ENCODE measurements at places on chromosomes 4 and X. TPM values are rescaled to one million over a fixed set of nuclear protein-coding genes. Genes with fewer than 3 reads are reported as not detected.

Gene NXF3
- not detected for total RNA-seq

Gene NDNF
- 0.29 TPM for total RNA-seq

Gene RHOH
- total RNA-seq, result 150 TPM

Gene GPM6B
- not detected for total RNA-seq

Gene SLC9B1
- 1.1 TPM for total RNA-seq

Gene PDZD11
- 36.1 TPM for total RNA-seq

Gene ADGRL3
- not detected for total RNA-seq

Gene GAGE12F
- not detected for total RNA-seq

Gene XK
- 0.15 TPM for total RNA-seq

Gene NHS
- 5.6 TPM for total RNA-seq

Gene ADH1B
- total RNA-seq, result not detected

Gene SPACA5
- not detected for total RNA-seq

Gene GAGE12E
- not detected for total RNA-seq

Gene CTPS2
- total RNA-seq, result 5.1 TPM

Gene NWD2
- not detected for total RNA-seq

Gene EDA
- total RNA-seq, result 2.5 TPM

Gene RAB39B
- total RNA-seq, result 11.6 TPM

Gene BMP3
- total RNA-seq, result not detected

Gene CXCL10
- total RNA-seq, result 10.5 TPM

Gene PLK4
- total RNA-seq, result 38.1 TPM

Gene TRAPPC2
- 25.6 TPM for total RNA-seq

Gene NUDT11
- 0.71 TPM for total RNA-seq

All from T-helper 1 cell treated with Interleukin-12 subunit alpha and Interleukin-12 subunit beta and Interleukin-4 antibody, amounts not matched to agents 30 ng/mL and 1 ng/mL, for 36 hours (primary cell).